Renal pelvis (tissue), 12 donors: ENCODE measurements at places on chromosomes 6 and 20. TPM values are rescaled to one million over a fixed set of nuclear protein-coding genes. Genes with fewer than 3 reads are reported as not detected.
A peak's percentile ranks its signal among the peaks of the same experiment; 100 is the strongest.

GRCh38 chr6:138434925-138435324 is 30.9 kb downstream of the HEBP2 start:
- no peak for DNase-seq

GRCh38 chr20:62219992-62220665 is at the start of gene HRH3:
Gene HRH3 (minus strand): TSS chr20:62220278. CDS start chr20:62219970, 308 bp downstream.
- DNase-seq, result peak; percentile 67

DNA sequence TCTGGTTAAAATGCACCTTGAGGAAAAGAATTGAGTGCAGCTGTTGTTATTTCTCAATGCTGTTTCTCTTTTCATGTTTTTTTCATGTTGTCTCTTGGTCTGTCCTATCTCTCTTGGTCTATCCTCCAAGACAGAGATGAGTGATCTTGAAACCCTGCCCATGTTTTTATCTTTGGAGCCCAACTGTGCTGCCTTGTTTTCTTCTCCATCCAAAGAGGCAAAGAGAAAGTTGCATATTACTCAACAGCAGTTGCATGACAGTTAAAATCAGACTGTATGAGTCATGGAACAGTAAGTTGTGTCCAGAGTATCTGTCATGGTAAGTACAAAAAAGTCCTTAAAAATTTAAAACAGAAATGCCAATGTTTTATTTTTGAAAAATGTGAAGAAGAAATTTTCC is 26.2 kb downstream of the BCAS1 start:
- no peak for DNase-seq

DNA sequence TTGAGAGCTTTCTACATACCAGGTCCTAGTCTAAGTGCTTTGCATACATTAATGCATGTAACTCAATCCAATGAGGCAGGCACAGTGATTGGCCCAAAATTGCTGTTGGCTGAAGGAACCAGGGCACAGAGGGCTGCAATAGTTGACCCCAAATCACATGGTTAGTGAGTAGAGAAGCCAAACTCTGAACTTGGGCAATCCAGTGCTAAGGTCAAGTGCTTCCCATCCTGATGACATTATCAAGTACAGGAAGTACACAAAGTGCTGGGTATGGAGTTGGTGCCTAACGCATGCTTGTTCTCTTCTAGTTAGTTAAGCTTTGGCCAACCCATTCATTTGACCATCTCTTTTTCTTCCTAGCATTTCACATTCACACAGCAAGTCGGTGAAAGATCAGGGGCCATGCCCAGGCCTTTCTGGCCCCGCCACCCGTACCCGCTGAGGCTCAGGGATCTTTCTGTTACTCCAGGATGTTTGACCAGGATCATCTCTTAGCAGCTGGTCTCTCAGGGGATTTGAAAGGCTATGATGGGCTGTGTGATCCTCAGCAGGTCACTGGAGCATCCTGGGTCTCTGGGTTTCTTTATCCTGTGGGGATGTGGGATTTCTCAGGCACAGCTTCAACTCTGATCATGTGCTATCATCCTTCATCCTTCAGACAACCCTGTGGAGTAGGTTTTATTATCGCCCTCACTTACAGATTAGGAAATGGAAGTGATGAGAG is 7.0 kb downstream of the KCNB1 start:
- DNase-seq, result no peak

Gene EYA2
- 0.53 TPM for polyA plus RNA-seq

DNA sequence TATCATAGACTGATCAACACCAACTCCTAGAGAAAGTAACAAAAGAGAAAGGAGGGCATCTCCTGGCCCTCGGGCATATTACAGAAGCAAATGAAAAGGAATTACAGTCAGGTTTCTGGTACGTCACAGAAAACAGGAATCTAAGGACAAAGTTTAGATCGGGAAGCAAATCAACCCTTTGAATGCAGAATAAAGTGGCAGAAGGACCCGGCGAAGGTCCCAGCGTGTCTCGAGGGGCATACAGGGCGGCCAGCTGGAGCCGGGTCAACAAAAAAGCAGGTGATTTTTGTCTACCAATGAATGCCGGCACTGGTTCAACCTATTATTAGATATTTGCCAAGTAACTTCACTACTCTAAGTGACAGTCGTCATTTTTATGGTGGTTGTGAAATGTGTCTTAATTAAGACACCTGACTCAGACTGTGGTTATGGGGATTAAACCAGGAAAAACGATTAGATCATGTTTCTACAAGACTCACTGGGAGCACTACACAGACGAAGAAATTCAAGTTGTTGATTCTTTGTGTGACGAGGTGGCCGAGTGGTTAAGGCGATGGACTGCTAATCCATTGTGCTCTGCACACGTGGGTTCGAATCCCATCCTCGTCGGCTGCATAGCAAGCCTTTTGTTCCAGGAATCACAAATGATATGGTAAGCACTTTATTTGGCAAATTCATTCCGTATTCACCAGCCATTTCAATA is 12.4 kb upstream of the ZSCAN9 start:
- peak; percentile 31 for DNase-seq

Gene C6orf132
- 5.0 TPM for polyA plus RNA-seq

Gene CCN2
- 199 TPM for polyA plus RNA-seq

Gene TREM2
- 0.90 TPM for polyA plus RNA-seq
